ENCODE measurements at places on chromosomes 11 and 22.
A peak's percentile ranks its signal among the peaks of the same experiment; 100 is the strongest.

DNA sequence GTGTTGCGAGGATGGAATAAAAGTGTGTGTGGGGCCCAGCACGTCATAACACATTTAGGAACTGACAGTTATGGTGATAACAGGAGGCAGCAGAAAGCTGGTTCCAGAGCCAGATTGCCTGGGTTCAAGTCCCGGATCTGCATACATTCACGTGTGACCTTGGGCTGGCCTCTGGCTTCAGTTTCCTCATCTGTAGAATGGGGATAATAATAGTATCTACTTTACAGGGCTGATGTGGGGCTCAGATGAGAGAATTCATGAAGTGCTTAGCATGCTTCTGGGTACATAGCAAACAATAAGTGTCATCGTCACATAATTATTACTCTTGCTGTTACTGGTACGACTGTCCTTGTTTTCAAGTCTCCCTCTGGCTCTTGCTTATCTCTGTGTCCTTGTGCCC is 97.3 kb downstream of the KIAA1671 start:
- DNase-seq, result no peak

DNA sequence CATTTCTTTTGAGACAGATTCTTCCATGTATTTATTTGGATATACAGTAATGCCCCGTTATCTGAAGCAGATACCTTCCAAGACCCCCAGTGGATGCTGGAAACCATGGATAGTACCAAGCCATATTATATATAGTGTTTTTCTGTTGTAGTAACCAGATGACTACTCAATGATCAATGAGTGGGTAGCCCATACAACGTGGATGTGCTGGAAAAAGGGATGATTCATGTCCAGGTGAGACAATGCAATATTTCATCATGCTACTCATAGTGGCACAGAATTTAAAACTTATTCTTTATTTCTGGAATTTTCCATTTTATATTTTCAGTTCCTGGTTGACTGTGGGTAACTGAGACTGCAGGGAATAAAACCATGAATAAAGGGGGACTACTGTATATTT is 427.5 kb downstream of the METTL15 start:
- no peak for DNase-seq

- no peak for DNase-seq
Observed at GRCh38 chr11:121450401-121450800, 1.7 kb upstream of the SORL1 start.

- DNase-seq, result no peak
Observed at GRCh38 chr11:132114185-132114584, 743.8 kb downstream of the NTM start.

DNA sequence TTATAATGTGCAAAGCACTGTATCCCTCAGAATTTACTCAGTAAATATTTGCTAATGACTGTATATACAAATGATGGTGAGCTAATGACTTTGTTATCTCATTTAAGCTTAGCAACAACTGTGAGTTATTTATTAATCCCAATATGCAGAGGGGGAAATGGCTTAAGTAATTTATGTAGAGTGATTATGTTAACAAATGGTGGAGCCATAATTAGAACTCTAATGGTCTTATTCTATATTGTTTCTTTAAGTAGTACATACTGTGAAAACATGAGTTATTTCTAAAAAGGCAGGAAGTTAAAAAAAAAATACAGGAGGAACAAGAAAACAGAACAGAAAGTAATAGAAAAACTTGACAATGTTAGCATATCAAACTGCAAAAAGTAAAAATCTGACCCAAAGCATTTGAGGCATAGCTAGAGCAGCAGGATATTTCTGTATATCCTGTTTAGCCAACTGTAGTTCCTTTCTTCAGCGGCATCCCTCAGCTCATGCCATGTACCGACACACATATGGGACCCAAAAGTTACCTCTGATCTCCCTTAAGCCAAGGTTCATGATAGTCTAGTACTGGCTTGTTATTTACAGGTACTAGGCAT is 94.2 kb downstream of the FCHSD2 start:
- DNase-seq, result no peak

DNA sequence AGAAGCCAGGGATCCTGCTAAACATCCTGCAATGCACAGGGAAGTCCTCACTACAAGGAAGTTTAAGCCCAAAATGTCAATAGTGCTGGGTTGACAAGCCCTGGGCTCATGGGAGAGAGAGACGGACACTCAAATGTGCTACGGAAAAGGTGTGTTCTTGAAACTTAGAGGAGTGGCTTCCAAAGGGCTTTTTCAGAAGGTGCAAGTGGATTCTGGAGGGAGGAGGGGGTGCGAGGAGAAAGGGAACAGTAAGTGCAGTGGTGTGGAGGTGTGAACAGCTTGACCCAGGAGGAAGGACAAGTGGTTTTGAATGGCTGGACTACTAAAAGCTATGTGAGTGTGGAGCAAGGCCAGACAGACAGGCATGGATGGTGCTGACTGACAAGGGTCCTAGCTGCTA is 50.4 kb upstream of the CECR2 start:
- no peak for DNase-seq

GRCh38 chr11:79744941-79745340 is 304.1 kb upstream of the TENM4 start:
- no peak for DNase-seq

GRCh38 chr22:46653596-46653995 is 33.4 kb downstream of the GRAMD4 start:
- no peak for DNase-seq

DNA sequence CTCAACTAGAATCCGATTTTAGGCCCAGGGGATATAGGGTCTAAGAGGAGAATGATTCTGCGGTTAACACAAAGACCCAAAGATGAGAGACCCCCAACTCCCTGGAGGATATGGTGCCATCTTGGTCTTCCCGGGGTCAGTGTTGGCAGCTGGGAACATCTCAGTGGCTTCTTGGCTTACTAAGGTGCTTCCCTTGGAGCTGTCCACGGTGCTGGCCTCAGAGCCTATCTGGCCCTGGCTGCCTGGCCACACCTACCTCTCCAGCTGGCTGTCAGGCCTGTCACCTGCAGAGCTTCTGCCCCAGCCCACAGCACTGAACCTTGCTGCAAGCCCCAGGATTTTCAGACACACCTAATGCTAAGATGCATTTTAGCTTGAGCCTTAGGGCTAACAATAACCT is 70.7 kb upstream of the THY1 start:
- no peak for DNase-seq

DNA sequence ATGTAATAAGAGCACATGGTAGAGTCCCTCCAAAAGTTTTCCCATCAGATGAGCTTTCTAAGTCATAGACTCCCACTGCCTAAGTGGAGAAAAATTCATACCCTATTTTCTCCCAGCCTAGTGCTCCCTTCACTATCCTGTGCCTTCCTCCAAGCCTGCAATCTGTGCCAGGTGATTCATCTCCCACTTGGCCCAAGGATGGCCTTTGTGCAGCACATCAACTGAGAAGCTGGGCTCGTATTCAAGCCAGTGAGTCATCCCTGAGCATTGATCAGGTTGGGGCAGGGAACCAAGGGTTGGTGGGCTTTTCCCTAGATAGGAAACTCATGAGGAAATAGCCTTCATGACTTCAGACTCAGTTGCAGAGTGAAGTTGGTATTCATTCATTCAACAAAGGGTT is 64.6 kb downstream of the PANX1 start:
- peak; percentile 81 for DNase-seq

GRCh38 chr11:2466869-2467694 is 22.3 kb downstream of the KCNQ1 start:
- DNase-seq, result no peak

DNA sequence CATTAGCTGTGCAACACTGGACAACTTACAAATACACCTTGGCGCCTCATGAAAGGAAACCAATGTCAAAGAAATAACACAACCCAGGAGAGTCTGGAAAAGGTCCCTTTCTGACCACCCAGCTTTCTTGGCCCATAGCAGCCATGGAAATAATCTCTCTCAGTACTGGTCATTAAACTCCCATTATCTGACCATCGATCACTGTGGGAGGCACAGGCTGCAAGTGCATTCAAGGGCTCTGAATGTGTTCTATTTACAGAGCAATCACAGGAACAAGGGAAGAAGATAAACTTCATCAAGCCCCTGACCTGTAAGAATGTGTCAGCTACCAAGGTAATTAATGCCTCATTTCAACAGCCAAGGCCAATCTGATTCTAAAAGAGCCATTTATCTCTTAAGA is 40.1 kb downstream of the CTSC start:
- no peak for DNase-seq

DNA sequence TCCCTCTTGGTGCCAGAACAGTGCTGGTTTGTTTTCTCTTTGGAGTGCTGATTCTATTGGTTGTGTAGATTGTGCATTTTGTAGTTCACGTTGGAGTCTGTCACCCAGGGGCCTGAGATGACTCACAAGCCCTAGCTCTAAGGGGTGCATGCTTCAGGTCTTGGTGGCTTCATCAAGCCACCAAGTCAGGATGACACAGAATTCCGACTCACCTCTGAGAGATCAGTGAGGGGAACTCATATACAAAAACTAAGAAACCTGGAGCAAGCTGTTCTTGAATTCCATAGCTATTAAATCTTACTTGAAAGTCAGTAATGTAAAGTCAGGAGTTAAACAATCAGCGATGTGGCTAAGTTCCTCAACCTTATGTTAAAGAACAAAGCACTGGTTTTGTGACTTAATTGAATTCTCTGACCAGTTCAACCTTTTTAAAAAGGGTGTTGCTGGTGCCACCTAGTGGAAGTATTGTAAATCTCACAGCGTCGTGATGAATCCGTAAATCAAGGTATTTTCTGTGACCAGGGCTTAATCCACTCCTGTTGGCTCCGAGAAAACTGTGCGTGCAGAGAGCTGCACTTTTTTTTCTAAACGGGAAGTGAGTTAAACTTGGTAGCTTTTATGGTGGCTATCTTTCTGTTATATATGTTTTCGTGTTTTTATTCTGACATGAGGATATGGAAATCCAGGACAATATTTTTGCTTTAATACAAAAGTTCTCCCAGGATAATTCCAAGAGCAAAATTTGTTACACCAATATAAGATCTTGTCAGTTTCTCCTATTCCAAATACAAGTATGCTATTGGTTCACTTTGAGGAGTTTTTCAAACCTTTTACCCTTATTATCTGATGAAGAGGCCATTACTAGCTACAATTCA is 14.6 kb downstream of the MMP13 start:
- DNase-seq, result peak; percentile 53

DNA sequence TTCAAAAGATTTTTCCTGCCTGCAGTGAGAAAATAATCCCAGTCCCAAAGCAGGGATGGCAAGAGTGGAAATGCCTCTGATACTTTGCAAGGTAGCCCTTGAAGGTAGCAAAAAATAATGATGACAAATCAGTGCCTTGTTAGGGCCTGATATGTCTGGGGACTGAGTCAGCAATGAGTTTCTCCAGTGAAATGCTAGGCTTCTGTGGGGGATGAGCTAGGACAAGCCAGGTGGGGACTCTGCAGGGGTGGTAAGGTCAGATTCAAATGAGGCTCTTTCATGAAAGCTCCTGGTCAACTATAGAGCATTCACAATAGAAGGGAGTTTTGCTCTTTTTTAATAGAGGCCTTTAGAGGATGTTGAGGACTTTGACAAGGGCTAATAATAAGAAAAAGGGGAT is 77.7 kb downstream of the ME3 start:
- no peak for DNase-seq

DNA sequence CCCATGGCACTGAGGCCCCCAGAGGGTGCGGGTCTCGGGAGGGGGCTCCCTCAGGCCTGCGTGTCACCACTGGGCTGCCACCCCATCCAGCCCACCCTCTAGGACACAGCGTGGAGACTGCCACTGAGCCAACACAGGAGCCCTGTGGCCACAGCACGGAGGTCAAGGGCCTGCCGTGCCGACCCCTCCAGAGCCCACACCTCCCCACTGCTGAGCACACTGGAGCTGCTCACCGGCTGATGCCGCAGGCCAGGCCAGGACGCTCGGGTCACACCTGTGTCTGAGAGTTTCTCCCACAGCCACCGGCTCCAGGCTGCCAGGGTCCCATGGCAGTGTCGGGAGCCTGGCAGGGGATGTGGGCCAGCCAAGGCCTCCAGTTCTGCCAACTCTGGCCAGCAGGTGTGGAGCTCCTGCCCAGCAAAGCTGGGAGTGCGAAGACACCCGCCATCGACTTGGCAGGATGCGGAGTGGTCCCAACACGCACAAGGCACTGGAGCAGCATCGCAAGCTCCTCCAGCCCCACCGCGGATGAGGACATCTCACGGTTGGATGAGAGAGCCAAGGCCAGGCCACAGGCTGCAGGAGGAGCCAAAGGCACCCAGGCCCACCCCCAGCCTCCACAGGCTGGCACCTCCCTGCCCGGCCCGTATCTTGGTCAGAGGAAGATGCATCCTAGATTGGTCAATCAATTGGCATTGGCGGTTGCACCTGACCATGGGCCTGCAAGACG is 187.1 kb downstream of the BRD1 start:
- DNase-seq, result no peak

DNA sequence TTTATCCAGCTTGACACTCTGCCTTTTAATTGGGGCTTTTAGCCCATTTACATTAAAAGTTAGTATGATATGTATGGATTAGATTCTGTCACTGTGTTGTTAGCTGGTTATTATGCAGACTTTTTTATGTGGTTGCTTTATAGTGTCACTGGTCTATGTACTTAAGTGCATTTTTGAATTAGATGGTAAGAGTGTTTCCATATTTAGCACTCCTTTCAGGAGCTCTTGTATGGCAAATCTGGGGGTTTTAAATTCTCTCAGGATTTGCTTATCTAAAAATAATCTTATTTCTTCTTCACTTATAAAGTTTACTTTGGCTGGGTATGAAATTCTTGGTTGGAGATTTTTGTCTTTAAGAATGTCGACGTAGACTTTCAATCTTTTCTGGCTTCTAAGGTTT is 4.0 kb downstream of the OR52E6 start:
- no peak for DNase-seq

DNA sequence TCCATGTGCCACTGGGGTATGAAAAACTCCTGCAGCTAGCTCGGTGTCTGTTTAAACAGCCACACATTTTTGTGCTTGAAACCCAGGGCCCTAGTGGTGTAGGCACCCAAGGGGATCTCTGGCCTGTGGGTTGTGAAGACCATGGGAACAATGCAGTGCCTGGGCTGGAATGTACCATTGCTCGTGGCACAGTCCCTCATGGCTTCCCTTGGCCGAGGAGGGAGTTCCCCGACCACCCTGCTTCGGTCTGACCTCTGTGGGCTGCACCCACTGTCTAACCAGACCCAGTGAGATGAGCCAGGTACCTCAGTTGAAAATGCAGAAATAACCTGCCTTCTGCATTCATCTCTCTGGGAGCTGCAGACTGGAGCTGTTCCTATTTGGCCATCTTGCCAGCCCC is 214.0 kb downstream of the TRPC6 start:
- DNase-seq, result no peak

- no peak for DNase-seq
Observed at GRCh38 chr11:128472128-128473089, 114.9 kb downstream of the ETS1 start.

DNA sequence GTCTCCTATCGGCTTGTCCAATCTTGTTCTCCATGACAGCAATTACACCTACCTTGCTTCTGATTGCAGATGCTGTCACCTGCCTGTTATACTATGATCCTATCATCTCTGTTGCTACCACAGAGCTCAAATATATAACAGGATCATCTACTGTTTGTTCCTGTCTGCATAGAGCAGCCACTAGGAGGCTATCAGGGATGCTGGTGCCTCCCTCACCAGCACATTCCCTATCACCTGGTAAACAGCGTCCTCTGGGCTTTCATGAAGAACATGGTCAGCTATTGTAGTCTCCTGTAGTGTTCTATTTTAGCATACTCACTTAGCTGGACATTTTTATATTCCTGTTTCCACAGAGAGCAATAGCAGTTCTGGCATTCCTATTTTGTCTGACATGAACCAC is 87.8 kb upstream of the FAT3 start:
- DNase-seq, result no peak

- DNase-seq, result peak; percentile 87
Observed at GRCh38 chr11:20112291-20113148, 47.8 kb downstream of the DBX1 start.
